Left renal pelvis (tissue), 4 donors: ENCODE measurements at places on chromosomes 16 and 17.

GRCh38 chr17:4584917-4585637, 748 bp downstream of the SMTNL2 start:
- no peak for DNase-seq

DNA sequence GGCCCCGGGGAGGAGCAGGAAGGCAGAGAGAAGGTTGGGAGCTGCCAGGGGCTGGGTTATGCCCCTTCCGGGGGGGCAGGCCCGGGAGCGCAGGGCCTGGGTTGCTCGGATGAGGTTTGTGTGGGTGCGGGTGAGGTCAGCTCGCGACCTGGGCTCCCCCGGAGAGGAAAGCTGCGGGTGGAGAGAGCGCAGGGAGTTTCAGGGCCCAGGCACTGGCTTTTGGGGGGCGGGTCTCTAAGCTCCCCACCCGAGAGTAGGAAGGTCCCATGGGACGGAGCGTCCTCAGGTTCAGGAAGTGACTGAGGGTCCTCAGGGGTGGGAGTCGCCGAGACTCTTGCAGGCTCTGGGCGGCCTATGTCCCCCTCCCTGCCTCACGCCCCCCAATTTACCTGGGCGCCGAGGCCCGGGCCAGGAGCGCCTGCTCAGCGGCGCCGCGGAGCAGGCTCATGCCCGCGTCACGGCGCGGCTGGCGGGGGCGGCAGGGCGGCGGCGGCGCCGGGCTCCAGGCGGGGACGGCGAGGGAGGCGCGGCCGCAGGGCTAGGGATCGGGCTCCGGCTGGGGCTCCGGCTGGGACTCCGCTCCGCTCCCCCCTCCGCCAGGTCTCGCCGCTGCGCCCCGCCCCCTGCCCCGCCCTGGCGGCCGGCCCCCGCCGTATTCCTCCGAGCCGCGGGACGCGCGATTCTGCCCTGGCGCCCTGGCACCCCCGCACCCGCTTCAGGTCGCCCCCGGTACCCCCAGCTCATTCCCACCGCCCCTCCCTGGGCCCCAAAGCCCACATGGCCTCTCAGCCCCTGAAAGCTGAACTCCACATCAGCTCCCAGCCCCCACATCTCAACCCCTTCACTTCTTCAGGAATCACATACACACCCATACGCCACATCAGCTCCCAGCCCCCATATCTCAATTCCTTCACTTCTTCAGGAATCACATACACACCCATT, at the start of gene DOK4:
Gene DOK4 (minus strand): TSS at position 578 of the 942 bp plus-strand sequence. CDS start 6,986 bp downstream, outside the sequence.
- DNase-seq = peak; percentile 47

GRCh38 chr16:82183004-82183397, 13.0 kb upstream of the MPHOSPH6 start:
- no peak for DNase-seq

GRCh38 chr17:6162216-6162615, 92.0 kb downstream of the WSCD1 start:
- DNase-seq = no peak

DNA sequence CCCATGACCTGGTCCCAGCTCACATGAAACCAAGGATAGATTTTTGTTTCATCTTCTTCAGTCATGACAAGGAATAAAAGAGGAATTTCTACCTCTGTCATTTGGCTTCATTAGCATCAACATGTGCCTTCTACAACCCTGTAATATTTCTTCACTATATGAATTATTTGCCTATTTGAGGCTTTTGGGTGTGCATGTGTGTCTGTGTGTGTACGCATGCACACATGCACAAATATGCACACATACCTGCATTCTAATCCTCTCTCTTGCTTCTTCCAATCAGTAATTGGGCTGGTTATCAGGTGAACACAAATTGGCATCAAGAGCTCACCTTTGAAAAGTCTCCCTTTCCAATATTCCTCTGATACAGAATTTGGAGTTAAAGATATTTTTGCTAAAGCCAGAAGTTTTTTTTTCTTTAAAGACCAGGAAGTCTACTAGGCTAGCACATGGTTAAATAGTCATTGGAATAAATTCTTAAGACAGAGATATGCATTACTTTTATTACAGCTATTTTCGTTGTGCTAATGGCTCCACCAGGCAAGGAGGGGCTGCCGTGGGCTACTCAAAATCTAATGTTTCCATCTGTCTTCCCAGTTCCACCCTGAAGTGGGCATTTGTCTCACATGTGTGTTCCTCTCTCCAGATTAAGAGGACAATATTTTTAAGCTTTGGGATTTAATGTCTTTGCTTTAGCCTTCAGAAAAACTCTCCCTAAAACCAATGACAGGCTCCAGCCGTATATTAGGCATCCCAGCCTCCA, 547.2 kb upstream of the CDH5 start:
- no peak for DNase-seq

GRCh38 chr17:1251866-1252608, 18.2 kb upstream of the BHLHA9 start:
- no peak for DNase-seq

GRCh38 chr17:20189979-20190378, 180.8 kb downstream of the SPECC1 start:
- DNase-seq = no peak

DNA sequence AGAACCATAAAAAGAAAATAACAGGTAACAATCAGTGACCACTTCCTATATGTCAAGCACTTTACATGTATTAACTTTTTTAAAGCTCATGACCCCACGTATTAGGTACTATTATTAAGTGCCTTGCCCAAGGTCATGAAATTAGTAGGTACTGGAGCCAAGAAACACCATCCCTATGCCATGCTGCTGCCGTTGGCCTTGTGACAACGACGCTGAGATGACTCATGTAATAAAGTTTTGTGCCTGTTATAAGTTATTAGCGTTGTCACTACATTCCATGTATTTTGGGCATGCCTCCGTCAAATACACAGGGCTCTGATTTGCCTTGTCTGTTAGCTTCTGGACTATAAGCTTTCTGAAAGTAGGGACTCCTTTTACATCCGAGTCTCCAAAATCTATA, 1.4 kb downstream of the BBS2 start:
- DNase-seq = no peak

GRCh38 chr17:56681561-56682266, 88.2 kb downstream of the NOG start:
- DNase-seq = no peak

GRCh38 chr16:62644030-62644812, 608.0 kb upstream of the CDH8 start:
- DNase-seq = no peak

DNA sequence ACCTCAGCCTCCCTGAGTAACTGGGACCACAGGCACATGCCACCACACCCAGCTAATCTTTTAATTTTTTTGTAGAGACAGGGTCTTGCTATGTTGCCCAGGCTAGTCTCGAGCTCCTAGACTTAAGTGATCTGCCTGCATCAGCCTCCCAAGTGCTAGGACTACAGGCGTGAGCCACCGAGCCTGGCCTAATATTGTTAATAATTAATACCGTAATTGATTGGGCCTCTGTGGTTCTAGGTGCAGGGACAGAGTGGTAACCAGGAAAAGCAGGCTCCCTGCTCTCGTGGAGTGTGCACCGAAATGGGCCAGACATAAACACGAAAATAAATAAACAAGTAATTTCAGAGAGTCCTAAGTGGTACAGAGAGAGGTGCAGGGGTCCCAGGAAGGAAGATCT, 241.0 kb downstream of the GSG1L start:
- DNase-seq = no peak

GRCh38 chr17:81367171-81367570, 28.1 kb upstream of the BAHCC1 start:
- DNase-seq = no peak

- DNase-seq = no peak
These were observed 44.4 kb upstream of the SCNN1B start for GRCh38 chr16:23257682-23258081.

- no peak for DNase-seq
These were observed 17.7 kb upstream of the ZNF594 start for GRCh38 chr17:5209396-5209795.

DNA sequence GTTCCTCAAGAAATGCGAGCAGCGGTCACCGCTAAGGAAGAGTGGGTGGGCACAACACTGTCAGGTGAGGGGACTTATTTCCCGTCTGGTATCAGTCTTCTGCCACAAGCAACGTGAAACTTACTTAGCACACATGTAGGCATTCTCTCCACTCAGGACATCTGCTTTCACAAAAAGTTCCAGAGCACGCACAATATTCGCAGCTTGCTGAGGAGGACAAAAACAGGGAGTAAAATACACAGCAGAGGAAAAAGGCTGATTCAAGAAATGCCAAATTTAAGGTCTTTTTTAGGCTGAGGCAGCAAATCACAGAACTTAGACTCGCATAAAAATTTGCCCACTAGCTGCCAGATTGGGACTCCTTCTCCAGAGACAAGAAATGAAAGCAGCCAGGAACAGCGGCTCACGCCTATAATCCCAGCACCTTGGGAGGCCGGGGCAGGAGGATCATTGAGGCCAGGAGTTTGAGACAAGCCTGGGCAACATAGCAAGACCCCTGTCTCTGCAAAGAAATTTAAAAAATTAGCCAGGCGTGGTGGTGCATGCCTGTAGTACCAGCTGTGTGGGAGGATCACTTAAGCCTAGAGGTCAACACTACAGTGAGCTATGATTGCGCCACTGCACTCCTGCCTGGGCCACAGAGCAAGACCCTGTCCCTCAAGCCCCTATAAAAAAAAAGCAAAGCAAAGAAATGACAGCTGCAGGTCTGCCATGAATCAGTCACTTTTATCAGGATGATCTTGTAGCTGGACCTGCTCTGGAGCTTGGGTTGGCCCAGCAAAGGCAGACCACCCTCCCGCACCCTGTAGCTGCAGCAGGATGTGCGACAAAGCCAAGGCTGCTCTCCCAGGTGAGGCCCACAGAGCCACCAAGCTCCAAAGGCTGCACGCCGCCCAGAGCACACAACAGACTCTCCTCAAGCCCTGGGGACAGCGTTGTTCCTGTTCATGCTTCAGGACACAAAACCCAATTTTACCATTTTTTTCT, 20.5 kb downstream of the USP36 start:
- DNase-seq = no peak

- DNase-seq = no peak
These were observed 543 bp upstream of the GPS2 start for GRCh38 chr17:7315570-7316235.

DNA sequence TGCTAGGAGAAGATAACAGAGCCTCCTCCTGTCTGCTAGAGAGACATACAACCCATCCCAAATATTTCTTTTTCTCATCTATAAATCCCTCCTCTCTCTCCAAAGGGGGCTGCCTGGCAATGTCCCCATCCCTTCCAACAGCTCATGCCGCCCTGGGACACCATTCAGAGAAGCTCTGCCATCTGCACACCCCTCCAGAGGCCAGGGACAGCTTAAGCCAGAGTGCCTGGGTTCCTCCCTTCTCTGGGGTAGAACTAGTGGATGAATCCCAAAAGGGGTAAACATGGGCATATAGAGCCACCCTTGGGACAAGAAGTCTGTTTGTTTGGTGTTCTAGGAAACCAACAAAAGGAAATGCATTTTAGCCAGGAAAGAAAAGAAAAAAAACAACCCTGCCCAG, 2.6 kb upstream of the LPO start:
- no peak for DNase-seq

GRCh38 chr17:44935116-44935515, 12.5 kb downstream of the KIF18B start:
- DNase-seq = no peak

- no peak for DNase-seq
These were observed 72.9 kb downstream of the MRM1 start for GRCh38 chr17:36674278-36674650.

DNA sequence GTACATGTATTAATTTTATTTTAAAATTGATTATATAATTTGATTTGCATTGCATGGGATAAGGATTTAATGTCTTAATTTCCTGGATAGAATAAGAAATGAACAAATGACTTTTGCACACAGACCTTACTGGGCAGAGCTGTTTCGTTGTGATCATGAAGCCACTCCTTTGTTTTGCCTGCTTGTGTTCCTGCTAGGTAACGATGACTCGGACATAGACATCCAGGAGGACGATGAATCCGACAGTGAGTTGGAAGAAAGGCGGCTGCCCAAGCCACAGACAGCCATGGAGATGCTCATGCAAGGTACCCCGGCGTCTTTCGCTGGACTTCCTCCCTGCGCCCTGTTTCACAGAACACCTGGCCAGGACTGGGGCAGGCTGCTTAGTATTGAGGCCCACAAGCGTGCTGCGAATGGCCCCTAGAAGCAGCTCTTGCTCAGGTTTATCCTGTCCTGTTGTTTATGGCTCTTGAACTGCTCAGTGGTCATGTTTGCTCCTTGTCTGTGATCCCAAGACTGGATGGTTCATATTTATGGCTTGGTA, 29.6 kb downstream of the CLUAP1 start:
- DNase-seq = no peak

DNA sequence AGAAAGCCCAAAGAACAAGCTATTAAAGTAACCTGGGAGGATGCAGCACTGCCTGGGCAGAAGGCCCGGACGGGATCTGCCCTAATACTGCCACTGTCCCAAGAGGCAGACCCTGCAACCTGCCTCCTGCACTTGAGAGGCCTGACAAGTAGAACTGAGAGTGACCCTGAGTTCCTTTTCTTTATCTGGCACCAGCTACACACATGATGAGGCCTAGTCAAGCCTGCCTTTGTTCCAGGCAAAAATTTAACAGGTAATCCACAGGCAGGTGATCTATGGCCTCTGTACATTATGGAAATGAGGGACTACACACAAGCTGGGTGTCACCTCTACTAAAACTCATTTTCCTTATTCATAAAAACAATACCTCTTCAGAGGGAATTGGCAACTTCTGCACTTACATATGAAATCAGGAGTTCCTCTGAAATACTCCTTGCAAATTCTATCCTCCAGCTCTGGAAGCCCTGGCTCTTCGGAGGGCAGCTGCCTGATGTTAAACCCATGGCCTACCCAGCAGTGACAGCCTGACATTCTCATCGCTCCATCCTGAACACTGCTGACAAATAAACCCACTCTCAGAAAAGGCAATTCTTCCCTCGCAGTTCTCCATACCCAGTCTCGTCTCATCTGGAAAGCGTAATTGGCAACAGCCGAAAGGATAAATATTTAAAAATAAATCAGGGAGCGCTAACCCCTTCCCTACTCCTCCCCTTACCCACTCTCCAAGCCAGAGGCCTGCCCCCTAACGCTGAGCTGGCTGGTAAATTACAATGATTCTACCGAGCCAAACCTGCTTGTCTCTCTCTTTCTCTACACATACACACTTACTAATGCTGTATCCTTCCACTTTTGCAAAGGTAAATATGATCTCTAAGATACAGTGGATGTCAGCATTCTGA, 2.5 kb upstream of the ZFHX3 start:
- no peak for DNase-seq

DNA sequence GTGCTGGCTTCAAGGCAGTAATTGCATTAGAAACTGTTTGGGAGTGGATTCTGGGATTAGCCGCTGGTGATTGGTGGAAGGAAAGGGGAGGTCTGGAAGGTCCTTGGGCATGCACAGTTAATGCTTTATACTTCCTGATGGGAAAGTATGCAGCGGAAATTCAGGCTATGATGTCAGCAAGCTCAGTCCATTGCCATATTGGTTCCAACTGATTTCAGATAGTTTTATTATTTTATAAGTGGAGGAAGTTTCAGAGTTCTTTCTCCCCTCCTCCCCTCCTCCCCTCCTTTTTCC, 8.1 kb upstream of the CMTR2 start:
- DNase-seq = no peak

GRCh38 chr16:31486045-31486444, 3.1 kb downstream of the SLC5A2 start:
- no peak for DNase-seq

DNA sequence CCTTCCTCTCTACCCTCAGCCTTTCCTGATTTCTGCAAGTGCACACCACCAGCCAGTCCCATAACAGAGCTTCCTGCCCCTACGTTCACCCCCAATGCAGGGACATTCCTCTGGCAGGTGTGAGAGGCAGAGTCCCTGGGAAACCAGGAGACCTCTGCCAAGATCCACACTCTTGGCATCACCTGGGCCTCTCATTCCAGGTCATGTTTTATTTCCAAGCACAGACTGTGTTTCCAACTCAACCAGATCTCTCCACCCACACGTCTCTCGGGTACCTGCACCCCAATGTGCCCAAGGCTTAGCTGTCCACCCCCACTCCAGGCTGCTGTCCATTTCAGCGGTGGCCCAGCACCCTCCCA, 21.0 kb upstream of the PHB1 start:
- DNase-seq = no peak
